Brain (organoid and tissue), 16 donors: ENCODE measurements at places on chromosomes 1 and 21.

GRCh38 chr1:8791819-8792218 lies 25.6 kb downstream of the RERE start:
- no peak for DNase-seq

- no peak for DNase-seq
Observed at GRCh38 chr21:14844001-14844400, 220.8 kb downstream of the NRIP1 start.

DNA sequence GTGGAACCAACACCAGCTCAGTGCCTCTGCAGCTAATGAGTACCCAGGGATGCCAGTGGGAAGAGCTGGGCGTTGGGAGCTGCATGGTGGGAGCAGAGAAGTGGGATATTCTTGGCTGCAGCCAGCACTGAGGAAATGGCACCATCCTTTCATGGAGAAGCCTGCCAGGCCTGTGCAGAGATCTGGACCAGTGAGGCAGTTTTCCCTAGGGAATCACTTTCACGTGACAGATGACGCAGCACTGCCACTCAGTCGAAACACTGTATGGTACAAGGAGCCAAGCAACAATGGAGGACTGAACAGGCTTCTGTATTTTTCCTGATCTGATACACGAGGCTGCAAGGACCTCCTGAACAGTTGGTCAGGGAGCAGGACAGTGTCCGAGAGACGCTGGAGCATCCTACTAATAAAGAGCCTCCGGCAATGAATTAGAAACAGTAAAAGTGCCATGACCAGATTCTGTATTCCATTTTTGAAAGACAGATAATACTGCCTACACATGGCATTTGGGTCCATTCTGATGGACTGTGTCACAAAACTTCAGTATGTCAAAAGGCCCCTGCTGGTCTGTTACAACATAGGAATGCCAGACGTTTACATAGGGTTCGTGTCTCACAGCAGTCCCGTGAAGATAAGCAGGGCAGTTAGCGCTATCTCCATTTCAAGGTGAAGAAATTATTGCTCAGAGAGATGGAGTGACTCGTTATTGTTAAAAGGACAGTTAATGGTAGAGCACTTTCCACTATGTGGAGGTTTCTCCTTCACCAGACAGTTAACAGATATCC lies 44.0 kb upstream of the LMO4 start:
- no peak for DNase-seq

GRCh38 chr1:160309185-160309557 lies 24.2 kb upstream of the PEX19 start:
- DNase-seq, result no peak

GRCh38 chr1:111032295-111032897 lies 68.7 kb upstream of the LRIF1 start:
- DNase-seq, result peak; percentile 1

- no peak for DNase-seq
Observed at GRCh38 chr1:215459136-215459535, 108.0 kb upstream of the KCTD3 start.

GRCh38 chr1:207058878-207059867 lies 6.1 kb downstream of the PFKFB2 start:
- no peak for DNase-seq

GRCh38 chr1:69987881-69988280 lies 217.5 kb downstream of the LRRC40 start:
- no peak for DNase-seq

GRCh38 chr1:53959664-53960250 lies 13.6 kb downstream of the LRRC42 start:
- peak; percentile 22 for DNase-seq
